ENCODE measurements at places on chromosomes 11 and 22.

- DNase-seq, result no peak
Observed at GRCh38 chr11:17747131-17747955, 12.8 kb downstream of the KCNC1 start.

- DNase-seq, result no peak
Observed at GRCh38 chr11:17098658-17099057, 21.2 kb upstream of the RPS13 start.

DNA sequence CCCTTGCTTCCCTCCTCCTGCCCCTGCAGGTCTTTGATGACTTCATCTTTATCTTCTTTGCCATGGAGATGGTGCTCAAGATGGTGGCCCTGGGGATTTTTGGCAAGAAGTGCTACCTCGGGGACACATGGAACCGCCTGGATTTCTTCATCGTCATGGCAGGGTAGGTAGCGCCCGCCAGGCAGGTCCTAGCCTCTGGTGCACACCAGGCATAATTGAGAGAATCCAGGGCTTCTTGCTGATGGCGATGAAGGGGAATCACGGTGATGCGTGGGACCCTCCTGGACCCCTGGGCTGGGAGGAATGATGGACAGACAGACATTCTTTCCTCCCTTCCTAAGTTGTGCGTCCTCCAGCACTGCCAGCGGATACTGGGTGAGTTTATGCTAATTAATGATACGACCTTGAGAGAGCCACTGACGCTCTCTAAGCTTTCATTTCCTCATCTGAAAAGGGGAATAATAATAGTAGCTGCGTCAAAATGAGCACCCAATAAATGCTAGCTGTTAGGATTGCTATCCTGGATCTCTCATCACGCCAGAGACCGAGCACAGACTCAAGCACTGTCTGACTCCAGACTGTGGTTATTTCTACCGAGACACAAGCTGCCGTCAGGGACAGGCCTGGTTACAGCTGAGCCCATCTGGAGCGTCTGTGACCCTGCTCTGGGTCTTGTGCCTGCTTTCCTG is 30.1 kb downstream of the CACNA1I start:
- DNase-seq, result no peak

DNA sequence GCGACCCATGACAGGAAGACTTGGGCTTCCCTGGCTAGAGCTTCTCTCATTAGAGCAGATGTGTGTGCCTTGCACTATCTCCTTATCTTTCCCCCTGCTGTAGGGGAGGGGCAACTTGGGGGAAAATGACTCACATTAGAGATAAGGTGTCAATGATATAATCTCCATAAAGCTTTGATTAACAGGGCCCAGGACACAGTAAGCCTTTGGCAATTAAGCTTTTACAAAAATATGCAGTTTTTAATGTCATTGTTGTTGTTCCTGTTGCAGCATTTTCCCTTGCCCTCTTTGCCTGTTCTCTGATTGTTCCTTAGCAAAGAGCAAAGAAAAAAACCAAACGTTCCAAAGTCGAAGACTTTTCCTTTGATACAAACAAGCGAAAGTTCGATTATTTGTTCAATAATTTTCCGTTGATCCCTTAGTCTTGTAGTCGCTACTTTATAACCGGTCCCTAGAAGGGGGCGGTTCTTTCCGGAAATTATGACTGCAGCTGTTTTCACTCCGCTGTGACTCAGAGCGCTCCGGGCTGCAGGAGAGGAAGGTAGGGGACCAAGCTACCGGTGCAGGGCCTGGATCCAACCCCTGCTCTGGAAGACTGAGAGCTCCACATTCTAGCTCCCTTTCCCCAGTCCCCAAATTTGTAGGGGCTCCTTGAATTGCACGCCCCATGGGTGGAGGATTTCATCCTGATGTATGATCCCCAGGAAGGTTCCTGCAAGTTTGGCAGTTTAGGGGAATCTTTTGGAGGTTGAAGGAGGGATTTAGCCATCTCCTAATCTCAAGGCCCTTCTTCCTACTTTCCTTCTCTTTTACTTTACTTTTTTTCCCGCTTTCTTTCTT is at the start of gene VWA5A:
VWA5A (plus strand) TSS at position 509 of the 840 bp plus-strand sequence. CDS start 2,062 bp downstream, outside the sequence.
- DNase-seq, result peak; percentile 52

DNA sequence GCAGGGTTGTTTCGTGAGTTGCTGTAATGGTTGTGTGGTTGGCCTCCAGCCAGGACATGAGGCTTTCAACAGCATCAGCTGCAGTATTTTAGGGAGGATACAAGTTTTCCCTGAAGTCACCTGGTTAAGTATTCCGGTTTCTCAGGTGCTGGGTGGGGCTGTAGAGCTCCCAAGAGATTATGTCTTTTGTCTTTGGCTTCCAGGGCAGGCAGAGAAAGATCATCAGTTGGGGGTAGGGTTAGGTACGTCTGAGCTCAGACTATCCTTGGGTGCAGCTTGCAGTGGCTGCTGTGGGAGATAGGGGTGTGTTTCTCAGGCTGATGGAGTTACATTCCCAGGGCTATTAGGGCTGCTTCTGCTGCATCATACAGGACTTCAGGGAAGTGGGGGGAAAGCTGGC is 47.5 kb upstream of the MRGPRX1 start:
- no peak for DNase-seq

- no peak for DNase-seq
Observed at GRCh38 chr11:93939084-93939760, 81.9 kb upstream of the HEPHL1 start.

GRCh38 chr11:79538775-79539174 is 97.9 kb upstream of the TENM4 start:
- no peak for DNase-seq

- no peak for DNase-seq
Observed at GRCh38 chr11:14012846-14013245, 50.3 kb downstream of the SPON1 start.
